Tibial nerve (tissue), 4 donors: ENCODE measurements at places on chromosomes 7 and 10.

DNA sequence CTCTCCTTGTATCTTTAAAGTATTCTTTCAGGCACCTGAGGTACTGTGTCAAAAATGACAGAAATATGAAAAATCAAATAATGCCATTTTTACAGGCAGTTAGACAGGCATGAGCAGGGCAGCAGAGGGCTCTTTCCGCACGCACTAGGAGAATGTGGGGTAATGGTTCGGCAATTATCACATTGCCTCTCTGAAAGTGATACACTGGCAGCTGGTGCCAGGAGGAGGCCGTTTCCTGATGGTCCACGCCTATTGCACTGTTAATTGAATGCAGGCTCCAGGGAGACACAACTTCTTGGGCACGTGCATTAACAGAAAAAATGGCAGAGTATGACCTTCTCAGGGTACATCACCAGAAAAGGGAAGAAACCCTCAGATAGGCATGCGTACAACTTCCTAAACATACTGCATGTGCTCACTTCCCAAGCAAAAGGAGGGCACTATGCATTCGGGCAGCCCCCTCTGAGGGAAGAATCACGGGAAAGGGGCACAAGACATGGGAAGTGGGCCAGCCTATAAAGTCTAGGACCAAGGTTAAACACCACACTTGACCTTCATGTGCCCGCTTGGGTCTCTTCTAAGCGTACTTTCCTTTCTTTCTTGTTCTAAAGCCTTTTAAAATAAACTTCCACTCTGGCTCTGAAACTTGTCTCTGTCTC lies 161.7 kb downstream of the TNS3 start:
- DNase-seq = no peak

DNA sequence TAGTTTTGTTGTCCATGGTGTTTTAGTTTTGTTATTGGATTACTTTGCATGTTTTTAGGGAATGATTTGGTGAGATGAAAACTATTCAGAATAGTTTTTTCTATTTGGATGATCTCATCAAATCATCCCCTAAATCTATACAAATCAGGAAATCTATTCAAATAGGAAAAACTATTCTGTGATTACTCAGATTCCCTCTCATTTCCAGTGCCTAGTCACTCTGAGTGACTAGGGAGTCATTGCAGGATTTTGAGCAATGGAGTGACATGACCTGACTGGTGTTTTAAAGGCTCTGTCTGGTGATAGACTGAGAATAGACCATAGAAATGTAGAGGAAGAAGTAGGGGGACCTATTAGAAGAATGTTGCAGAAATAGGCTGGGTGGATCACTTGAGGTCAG lies 72.4 kb downstream of the TPST1 start:
- DNase-seq = no peak

DNA sequence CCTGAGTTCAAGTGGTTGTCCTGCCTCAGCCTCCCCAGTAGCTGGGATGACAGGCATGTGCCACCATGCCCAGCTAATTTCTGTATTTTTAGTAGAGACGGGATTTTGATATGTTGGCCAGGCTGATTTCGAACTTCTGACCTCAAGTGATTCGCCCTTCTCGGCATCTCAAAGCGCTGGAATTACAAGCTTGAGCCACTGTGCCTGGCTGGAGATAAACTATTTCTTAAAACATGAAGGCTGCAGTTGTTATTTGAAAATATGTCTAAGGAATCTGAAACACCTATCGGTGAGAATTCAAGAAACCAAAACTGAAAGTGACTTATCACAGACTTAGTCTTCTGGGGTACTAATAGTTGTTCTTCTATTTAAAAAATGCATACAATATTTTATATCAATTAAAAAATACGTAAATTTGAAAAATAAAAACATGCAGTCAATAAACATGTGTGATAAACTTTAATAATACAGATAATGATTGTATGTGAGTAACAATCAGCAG lies 176.9 kb upstream of the PRSS58 start:
- DNase-seq = no peak

DNA sequence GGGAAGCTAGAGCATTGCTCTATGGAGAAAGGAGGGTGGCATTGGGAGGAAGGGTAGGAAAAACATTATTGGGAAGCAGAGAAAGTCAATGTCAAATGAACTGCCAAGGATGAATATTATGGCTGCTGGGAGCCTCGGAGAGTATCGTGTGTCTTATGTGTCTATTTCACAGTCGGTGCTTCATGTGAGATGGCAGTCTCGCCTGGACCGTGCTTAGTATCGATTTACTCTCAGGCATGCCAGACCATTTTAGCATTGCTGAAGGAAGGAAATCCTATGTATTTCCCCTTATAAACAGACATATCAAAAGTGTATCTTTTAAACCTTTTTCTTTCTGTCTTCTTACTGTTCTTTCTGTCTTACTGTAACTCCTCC lies 612.6 kb downstream of the AUTS2 start:
- no peak for DNase-seq

- DNase-seq = no peak
These were observed 7.7 kb downstream of the PON1 start for GRCh38 chr7:95316588-95316987.
